Daoy (cell line): ENCODE measurements at places on chromosomes 16 and 17. TPM values are rescaled to one million over a fixed set of nuclear protein-coding genes. Genes with fewer than 3 reads are reported as not detected.

The TNFRSF13B gene
- not detected in 2 replicates for total RNA-seq

The ZDHHC1 gene
- total RNA-seq, result 1.9 and 3.0 TPM in 2 replicates

The PSMC5 gene
- total RNA-seq, result 75.3 and 98.5 TPM in 2 replicates

The OSBPL7 gene
- 4.0 and 5.6 TPM in 2 replicates for total RNA-seq

The FOXN1 gene
- total RNA-seq, result not detected in 2 replicates

The IQCK gene
- 14.9 and 18.6 TPM in 2 replicates for total RNA-seq

The LRRC37A gene
- 0.11 and 0.86 TPM in 2 replicates for total RNA-seq

The ESRP2 gene
- under 0.01 TPM in 1 of 2 replicates, not detected in the other for total RNA-seq

The MT3 gene
- total RNA-seq, result not detected in 2 replicates
